ENCODE measurements at places on chromosomes 6 and 20.

- DNase-seq = no peak
Observed at GRCh38 chr6:62367601-62368000, 81.6 kb upstream of the KHDRBS2 start.

GRCh38 chr6:122286512-122286911 is 112.9 kb upstream of the HSF2 start:
- no peak for DNase-seq

GRCh38 chr20:50654904-50655303 is 36.4 kb downstream of the RIPOR3 start:
- no peak for DNase-seq

DNA sequence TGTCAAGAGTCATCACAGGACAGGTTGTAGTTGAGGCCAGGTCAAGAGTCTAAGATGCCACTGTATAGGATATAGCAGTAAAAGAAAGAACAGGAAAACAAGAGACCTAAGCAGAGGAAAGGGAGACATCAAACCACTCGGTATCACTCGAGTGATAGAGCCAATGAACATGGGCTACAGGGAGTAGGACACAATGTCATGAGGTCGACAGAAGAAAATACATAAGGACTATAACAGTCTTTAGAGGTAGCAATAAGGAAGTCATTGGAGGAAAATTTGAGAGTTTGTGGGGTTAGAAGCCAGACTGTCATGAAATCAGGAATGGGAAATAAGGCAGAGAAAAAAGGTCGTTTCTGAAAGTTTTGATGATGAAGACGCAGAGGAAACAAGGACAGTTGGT is 99.7 kb downstream of the PRKN start:
- DNase-seq = no peak

GRCh38 chr6:41122918-41123317 is 31.2 kb downstream of the TREML1 start:
- no peak for DNase-seq

DNA sequence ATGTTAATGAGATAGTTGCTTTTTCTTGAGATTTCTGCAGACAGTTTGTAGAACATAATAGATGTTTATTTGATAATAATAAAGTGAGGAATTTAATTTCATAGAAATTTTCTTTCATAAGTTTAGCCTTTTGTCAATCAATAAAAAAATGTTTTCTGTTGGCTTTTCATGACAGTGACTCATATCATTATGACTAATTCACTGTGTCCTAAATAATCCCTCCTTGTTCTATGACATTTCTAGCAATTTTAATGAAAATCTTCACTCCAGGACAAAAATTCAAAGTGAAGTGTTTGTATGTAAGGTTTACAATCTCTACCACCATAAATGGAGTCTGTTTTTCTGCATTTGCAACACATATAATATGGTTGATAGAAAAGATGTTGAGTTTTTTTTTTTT is 109.9 kb downstream of the UTRN start:
- no peak for DNase-seq

DNA sequence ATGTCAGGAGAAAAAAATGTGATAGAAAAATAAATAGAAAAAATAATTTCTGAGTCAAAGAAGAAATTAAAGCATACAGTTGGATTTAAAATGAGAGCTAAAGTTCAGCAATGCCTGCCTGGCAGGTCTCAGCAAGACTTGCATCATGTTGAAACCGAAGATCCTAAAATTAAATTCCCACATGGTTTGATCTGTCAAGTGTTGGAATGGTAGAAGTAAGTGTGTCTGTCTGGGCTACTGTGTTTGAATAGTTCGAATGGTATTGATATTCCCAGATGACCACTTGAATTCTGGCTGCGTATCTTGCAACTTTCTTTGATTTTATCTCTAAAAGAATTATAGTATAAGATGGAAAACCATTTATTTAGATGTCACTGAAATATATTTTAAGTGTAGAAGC is 1349.6 kb downstream of the EPHA7 start:
- DNase-seq = no peak

GRCh38 chr6:90428514-90428913 is 131.9 kb upstream of the BACH2 start:
- no peak for DNase-seq

GRCh38 chr20:25025091-25025861 is 32.7 kb downstream of the ACSS1 start:
- no peak for DNase-seq

GRCh38 chr6:28907394-28907793 is 16.4 kb downstream of the TRIM27 start:
- DNase-seq = no peak

- DNase-seq = no peak
Observed at GRCh38 chr20:62049342-62050165, 16.1 kb downstream of the TAF4 start.

DNA sequence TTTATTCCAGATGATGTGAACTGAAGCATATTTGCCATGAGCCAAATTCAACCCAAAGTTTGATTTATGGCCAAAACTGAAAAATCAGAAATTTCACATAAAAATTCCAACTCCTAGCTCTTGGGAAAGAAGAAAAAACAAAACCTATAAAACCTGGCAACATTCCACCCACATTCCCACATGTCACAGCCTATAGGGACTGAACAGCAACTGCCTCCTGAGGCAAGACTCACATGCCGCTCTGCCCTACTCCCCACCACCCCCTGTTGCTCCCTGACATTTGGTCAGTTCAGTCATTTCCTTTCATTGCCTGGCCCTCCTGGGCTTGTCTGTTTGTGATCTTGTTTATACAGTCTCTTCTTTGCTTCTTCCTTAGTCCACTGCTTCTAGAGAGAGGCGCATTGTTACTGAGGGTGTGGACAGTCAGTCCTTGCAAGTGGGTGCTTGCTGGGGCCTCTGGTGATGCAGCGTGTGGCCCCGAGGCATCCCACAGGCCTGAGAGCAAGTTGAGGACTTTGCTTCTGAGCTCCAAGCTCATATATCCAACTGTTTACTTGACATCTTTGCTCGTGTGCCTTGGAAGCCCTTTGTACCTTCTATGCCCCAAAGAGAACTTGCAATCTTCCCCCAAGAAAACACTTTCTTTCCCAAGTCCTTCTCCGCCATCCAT is 31.4 kb downstream of the NFATC2 start:
- DNase-seq = no peak

DNA sequence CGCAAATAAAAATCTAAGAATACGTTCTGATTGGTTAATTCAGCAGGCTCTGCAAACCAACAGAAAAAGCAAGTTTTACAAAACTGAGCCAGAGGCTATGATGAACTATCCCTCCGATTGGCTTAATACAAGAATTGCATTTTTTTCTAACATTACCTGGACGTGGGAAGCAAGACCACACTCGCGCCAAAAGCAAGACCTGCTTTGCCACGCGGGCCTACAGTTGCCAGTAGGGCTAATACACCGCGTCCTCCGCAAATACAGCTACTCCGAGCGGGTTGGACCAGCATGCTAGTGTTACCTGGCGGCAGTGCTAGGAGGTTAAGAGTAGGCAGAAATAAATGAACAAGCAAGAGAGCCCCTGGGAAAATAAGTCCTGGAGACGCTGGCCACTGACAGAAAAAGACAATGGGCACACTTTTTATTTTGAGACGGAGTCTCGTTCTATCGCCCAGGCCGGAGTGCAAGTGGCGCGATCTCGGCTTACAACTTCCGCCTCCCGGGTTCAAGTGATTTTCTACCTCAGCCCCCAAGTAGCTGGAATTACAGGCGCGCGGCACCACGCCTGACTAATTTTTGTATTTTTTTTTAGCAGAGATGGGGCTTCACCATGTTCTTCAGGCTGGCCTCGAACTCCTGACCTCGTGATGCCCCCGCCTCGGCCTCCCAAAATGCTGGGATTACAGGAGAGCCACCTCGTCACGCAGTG is 131.9 kb upstream of the BTN3A2 start:
- no peak for DNase-seq

- no peak for DNase-seq
Observed at GRCh38 chr6:40550202-40551101, 36.7 kb downstream of the LRFN2 start.

DNA sequence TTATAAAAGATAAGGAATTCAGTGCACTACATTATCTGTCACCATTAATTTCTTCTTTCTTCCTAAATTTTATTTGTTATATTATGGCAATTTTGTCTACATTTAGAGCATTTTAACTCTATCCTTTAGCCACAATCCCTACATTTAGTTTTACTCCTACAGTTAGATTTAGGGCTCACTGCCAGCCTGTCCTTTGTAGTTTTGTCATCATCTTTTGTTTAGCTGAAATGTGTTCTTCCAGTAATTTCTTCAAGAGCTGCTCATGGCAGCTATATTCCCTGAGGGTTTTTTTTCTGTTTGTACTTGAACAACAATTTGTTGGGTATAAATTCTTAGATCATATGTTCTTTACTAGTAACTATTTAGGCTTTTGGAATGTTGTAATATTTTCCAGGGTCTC is 72.7 kb upstream of the B3GAT2 start:
- DNase-seq = no peak

DNA sequence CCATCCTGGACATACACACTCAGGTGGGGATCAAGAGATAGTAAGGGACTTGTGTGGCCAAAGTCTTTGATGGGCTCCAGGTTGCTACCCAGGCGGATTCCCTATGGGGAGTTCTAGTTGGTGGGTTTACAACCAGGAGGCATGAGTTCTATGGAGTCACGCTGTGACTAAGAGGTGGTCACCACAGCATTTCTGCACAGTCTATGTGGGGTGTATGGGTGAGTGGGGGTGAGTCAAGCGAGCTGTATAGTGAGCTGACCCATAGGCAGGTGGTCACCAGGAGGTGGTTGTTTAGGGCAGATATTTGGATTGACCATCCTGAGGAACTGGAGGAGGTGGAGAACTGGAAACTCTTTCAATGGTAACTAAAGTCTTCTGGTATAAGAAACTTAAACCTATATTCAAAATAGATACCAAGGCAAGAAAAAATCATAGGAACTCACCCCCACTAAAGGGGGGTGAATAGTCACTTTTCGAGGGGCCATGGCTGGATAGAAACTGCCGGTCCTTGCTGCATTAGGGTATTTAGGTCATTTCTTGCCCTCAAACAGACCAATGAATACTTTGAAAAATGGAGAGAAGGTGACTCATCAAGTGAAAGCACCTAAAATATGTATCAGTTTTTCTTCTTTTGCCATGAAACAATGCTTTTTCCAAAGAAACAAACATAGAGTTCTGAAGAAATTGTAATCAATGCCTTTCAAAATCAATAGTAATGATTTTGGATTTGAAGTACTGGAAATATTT is 84.3 kb upstream of the NRN1 start:
- no peak for DNase-seq

DNA sequence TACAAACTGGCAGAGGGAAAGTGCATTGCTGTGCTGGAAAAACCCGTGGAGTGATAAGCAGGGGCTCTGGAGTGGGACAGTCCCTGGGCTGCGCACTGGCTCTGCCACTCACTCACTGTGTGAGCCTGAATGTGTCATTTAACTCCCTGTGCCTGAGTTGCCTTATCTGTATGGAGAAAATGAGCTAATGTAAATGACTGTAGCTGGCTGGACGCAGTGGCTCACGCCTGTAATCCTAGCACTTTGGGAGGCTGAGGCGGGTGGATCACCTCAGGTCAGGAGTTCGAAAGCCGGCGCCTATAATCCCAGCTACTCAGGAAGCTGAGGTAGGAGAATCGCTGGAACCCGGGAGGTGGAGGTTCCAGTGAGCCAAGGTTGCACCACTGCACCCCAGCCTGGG is 18.4 kb upstream of the RPN2 start:
- DNase-seq = no peak

DNA sequence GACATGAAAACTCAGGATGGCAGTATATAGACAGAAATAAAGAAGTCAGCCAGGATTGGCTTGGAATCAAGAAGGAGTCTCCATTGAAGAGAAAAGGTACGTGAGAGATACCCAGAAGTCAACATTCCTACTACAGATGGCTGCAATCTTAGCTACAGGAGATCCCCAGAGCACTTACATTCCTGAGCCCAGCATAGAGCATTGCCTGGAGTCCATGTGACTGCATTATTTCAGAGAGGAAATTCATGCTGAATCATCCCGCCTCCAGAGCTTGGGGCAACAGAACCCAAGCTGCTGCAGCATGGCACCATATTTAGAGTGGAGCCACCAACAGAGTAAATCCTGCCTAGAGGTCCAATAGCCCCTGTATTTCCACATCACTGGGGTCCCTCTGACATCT is 125.0 kb upstream of the GRIK2 start:
- DNase-seq = no peak

Data from cerebellar nuclear complex (tissue), 1 donor.